ENCODE measurements at places on chromosomes 7 and 10. TPM values are rescaled to one million over a fixed set of nuclear protein-coding genes. Genes with fewer than 3 reads are reported as not detected.

Gene SPDYE1
- not detected for polyA plus RNA-seq

Gene SLC18A3
- 0.98 TPM for polyA plus RNA-seq

Gene COL1A2
- 19.2 TPM for polyA plus RNA-seq

Gene CALHM1
- not detected for polyA plus RNA-seq

Gene NOS3
- 6.1 TPM for polyA plus RNA-seq

Gene FERD3L
- not detected for polyA plus RNA-seq

Gene DCLRE1C
- polyA plus RNA-seq, result 9.9 TPM

Gene FBXL15
- 21.0 TPM for polyA plus RNA-seq

Gene ZNRF2
- polyA plus RNA-seq, result 14.4 TPM

Gene UPK3BL2
- polyA plus RNA-seq, result 14.2 TPM

Gene NME8
- not detected for polyA plus RNA-seq

Gene CCDC3
- polyA plus RNA-seq, result 3.5 TPM

Gene NCF1
- 27.8 TPM for polyA plus RNA-seq

Gene HABP2
- not detected for polyA plus RNA-seq

Gene GPR158
- polyA plus RNA-seq, result not detected

Gene AKR1C8
- not detected for polyA plus RNA-seq

Gene PARD3
- 17.5 TPM for polyA plus RNA-seq

Gene NSMCE4A
- polyA plus RNA-seq, result 55.3 TPM

Gene CTNNA3
- polyA plus RNA-seq, result under 0.01 TPM

GRCh38 chr10:131731780-131732630 lies 168.8 kb upstream of the PPP2R2D start:
- DNase-seq, result no peak

- DNase-seq, result no peak
Measured at GRCh38 chr10:24344279-24344678, 135.3 kb downstream of the KIAA1217 start.

GRCh38 chr7:93044147-93044810 lies 73.5 kb downstream of the SAMD9 start:
- no peak for DNase-seq

- DNase-seq, result peak; percentile 69
Measured at GRCh38 chr10:48604039-48604990, 558 bp downstream of the ARHGAP22 start.

GRCh38 chr10:84497978-84498377 lies 169.6 kb downstream of the CCSER2 start:
- no peak for DNase-seq

DNA sequence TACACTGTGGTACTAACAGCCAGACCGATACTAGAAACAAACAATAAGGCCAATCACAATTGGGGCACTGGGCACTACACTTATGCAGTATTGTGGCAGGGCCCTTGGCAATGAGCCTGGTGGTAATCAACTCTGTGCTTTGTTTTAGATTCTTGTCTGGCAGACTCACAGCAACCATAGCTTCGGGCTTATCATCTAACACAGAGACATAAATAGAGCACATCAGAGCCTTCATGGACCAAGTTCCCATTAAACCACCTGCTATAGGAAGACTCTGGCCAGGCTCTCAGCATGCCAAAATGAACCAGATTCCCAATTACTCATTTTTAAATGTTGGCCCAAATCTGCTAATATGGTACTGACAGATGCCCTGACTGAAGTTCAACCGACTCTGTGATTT lies 218.6 kb downstream of the DGKI start:
- DNase-seq, result no peak

DNA sequence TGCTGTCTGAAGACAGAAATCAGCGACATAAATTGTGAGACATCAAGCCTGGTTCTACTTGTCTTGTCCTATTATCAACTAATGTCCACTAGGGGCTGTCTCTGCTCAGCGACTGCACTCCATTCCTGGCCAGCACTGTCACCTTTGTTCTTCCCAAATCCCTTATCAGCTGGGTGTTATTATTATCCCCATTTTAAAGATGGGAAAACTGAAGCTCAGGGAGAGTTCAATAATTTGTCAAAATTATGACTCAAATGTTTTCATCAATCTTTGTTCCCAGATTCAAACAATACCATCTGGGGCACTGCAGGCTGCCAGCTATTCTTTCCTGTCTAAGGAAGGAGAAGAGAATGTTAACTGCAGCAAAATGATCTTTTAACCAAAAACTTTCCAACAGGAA lies 431.6 kb upstream of the NFE2L3 start:
- DNase-seq, result no peak

GRCh38 chr7:1940402-1940786 lies 270.3 kb downstream of the ELFN1 start:
- peak; percentile 78 for DNase-seq

DNA sequence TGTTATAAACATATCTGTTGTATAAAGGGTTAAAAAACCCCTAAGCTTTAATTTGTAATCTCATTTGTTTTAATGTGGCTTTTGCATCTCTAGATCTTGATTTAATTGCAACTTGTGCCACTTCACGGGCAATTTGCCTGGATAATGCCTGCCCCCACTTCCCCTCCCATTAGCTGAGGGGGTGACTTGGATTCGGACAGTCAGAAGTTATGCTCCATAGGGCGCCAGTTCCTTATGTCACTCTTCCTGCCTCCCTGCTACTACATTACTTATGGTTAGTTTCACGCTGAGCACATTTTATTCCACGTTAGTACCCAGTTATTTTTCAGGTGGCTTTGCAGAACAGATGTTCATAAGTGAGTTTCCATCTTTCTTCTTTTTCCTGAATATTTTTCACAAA lies 1015.2 kb upstream of the PHF14 start:
- DNase-seq, result no peak

DNA sequence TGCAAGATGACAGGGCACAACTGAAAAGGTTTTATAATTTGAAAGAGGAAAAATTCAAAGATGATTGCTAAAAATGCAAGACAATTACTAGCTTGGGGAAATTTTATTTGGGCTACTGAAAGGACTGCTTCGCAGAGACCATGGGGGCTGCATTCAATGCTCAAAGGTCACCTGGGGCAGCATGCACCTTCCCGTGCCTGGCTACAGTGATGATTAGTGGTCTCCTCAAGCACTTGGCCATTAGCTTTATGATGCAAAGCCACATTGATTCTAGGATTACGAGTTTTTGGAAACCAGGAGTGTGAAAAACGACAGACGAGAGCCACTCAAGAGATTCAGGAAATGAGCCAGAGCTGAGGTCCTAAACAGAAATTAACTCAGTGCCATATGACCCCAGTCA lies 764.6 kb downstream of the PHTF2 start:
- no peak for DNase-seq

- DNase-seq, result no peak
Measured at GRCh38 chr7:142806022-142806356, 35.2 kb downstream of the PRSS2 start.

- no peak for DNase-seq
Measured at GRCh38 chr7:152865011-152865410, 105.5 kb downstream of the ACTR3B start.

- DNase-seq, result no peak
Measured at GRCh38 chr7:93008833-93009232, 108.9 kb downstream of the SAMD9 start.

- DNase-seq, result no peak
Measured at GRCh38 chr7:146208492-146208891, 91.9 kb downstream of the CNTNAP2 start.

- DNase-seq, result no peak
Measured at GRCh38 chr7:18685971-18686370, 190.4 kb downstream of the HDAC9 start.

GRCh38 chr10:50636618-50637579 lies 13.1 kb upstream of the SGMS1 start:
- DNase-seq, result no peak

DNA sequence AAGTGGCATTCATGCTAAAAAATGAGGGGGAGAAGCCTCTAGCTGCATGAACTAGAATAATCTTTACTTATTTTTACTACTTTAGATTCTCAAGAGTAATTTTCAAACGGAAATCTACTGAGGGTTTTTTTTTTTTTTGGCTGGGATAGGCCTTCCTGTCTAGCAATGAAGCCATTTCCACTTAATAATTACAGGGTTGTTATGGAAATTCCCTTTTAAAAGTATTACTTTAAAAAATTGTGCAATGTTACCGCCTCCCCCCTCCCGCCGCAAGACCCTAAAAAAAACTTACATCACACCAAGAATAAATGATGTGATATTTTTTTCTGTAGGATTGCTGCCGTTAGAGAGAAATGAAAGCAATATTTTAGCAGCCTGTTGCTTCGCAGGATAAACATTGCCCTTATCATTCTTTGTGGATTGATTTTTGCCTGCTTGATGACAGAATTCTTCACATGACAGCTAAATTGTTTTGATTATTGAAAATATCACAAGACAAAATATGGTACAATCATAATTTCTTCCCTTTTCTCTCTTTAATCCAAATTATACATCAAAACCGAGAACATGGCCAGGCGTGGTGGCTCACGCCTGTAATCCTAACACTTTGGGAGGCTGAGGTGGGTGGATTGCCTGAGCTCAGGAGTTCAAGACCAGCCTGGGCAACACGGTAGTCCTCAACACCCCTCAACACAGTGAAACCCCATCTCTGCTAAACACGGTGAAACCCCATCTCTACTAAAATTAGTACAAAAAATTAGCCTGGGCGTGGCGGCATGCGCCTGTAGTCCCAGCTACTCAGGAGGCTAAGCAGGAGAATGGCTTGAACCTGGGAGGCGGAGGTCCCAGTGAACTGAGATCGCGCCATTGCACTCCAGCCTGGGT lies 32.8 kb downstream of the ARL4A start:
- no peak for DNase-seq

GRCh38 chr7:107560898-107561516 lies 2.7 kb downstream of the COG5 start:
- no peak for DNase-seq

GRCh38 chr7:63112764-63113712 lies 885.6 kb upstream of the ZNF722 start:
- DNase-seq, result no peak

- DNase-seq, result no peak
Measured at GRCh38 chr10:118633786-118634185, 38.3 kb upstream of the PRLHR start.

DNA sequence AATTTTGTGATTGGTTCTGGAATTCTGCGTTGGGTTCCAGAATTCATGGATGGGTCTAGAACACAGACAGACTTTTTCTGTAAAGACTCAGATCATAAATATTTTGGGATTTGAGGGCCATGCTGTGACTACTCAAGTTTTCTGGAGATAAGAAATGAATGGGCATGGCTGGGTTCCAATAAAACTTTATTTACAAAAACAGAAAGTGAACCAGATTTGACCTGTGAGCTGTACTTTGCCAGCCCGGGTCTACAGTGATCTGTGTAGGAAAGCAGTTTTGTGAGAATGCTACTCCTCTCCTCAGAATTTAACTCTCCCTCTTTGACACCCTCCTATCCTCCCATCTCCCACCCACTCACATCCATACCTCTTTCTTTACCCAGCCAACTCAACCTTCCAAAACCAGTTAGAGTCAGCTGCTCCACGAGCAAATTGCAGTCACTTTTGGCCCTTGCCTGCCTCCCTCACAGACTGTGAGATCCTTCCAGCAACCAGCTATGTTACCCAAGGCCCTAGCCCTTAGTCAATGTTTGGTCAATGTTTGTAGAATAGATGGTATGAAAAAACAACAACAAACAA lies 312.8 kb upstream of the ZMIZ1 start:
- DNase-seq, result no peak

- DNase-seq, result no peak
Measured at GRCh38 chr7:55432506-55432905, 67.4 kb downstream of the LANCL2 start.

DNA sequence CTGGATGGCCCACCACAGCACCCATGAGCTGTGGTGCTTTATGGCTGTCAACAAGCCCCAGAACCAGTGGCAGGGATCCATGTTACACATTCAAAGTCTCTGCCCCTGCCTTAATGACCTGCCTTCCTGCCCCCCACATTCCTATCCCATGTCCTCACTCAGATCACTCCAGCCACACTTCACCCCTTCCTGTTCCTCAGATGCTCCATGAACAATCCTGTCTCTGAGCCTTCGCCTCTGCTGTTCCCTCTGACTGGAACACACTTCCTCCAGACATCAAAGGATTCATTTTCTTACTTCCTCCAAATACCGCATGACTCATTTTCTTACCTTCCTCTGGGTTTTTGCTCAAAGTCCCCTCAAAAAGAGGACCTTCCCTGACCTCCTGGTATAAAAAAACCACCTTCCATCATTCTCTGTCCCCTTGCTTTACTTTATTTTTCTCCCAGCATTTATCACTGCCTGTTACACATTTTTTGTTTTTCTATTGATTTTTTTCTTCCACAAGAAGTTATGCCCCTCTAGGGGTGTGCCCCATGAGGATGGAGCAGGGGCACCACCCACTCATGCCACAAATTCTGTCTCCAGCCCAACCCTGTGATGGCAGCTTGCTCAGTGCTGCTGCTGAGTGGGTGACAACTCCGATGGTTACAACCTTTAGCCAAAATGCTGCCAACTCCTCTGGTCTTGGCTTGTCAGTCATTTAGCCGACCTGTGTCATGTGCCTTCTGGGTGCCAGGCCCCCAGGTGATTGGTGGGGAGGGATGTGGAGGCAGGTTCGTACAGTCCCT lies 18.2 kb downstream of the COL13A1 start:
- DNase-seq, result no peak

DNA sequence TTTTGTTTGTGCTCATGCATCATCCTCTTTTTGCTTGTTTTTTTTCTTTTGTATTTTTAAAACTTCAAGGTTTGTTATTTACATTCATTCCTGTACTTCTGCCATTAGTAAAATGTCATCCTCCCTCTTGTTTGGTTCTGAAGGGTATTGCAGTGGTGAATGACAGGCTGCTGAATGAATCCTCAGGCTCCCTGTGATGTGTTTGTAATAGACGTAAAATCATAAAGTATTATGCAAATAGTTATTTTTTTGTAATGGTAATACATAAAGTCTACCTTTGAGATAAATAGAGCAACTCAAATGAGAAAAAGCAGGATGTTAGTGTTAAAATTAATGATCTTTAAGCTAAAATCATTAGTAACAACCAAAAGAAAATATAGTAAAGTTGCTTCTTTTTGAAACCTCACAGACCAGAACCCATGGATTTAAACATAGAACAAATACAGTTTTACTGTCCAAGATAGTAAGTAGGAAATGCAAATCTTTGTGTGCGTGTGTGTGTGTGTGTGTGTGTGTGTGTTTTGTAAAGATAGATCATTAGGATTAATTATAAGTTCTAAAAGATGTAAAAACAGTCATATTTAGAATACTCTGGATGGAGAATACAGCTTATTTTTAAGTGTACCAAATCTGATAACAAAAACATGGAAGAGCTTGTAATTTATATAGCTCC lies 4.5 kb downstream of the GLCCI1 start:
- DNase-seq, result no peak

DNA sequence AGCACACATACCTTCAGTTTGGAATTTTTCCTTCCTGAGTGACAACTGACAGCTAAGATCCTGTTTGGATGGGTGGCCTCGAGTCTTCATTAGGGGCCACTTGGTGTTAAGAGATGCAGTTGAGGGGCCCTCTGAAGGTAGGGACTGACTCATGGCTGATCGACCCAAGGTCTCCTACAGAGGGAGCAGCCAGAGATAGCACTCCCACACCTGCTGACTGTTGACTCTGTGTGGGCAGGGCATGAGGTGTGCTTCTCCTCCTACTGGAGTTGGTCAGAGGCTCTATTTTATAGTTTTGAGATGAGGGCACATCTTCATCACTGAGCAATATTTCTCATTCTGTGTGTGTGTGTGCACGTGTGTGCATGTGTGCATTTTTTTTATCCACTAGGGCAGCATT lies 378.8 kb upstream of the PODXL start:
- no peak for DNase-seq

All from sigmoid colon (tissue), 7 donors.